ENCODE measurements at places on chromosomes 12 and 14. TPM values are rescaled to one million over a fixed set of nuclear protein-coding genes. Genes with fewer than 3 reads are reported as not detected.

- H3K4me3 ChIP-seq = no peak overlapping the region
- no peaks in the 10 kb centered on the region for H3K4me1 ChIP-seq
- peak; percentile 61 for DNase-seq
- no peak overlapping the region for H3K27ac ChIP-seq
- H3K27me3 ChIP-seq = no peaks in the 10 kb centered on the region
Observed at GRCh38 chr12:49092086-49092815, 2.4 kb downstream of the DHH start.

GRCh38 chr12:94659346-94659930, 9.1 kb upstream of the TMCC3 start:
- no peak overlapping the region for H3K27ac ChIP-seq
- no peak for DNase-seq
- no peak overlapping the region for H3K4me3 ChIP-seq
- H3K4me1 ChIP-seq = no peaks in the 10 kb centered on the region

The CLEC6A gene
- total RNA-seq = not detected

DNA sequence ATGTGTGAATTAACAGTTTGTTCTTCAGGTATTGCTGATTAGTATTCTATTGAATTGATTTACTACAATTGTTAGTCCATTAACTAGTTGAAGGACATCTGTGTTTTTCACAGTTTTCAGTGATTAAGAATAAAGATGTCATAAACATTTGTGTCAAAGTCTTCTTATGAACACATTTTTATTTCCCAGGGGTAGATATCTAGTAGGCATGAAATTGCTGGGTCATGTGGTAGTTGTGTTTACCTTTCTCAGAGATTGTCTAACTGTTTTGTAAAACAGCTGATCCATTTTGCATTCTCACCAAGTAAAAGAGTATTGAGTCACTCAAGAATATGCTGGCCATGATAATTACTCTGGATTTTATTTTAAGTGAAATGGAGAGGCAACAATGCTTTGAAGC, 1145.3 kb downstream of the FSCB start:
- H3K4me3 ChIP-seq = no peak overlapping the region
- DNase-seq = no peak
- no peak overlapping the region for H3K27ac ChIP-seq
- H3K4me1 ChIP-seq = no peaks in the 10 kb centered on the region

DNA sequence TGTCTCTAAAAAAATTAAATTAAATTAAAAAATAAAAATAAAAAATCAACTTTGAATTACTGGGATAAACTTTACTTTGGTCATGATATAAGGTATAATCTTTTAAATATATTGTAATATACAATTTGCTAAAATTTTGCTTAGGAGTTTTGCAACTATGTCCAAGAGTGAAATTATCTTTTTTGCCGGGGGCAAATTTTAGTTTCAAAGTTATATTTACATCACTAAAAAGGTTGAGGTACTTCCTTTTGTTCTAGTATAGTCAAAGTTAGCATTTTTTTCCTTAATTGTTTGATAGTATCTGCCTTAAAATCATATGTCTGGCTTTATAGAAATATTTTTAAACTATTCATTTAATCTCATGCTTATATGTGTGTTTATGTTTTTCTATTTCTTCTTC, 17.6 kb upstream of the OR10AD1 start:
- no peak for DNase-seq
- no peak overlapping the region for H3K4me3 ChIP-seq
- no peaks in the 10 kb centered on the region for H3K27me3 ChIP-seq
- no peaks in the 10 kb centered on the region for H3K36me3 ChIP-seq
- no peaks in the 10 kb centered on the region for H3K4me1 ChIP-seq

The TBX3 gene
- 6.8 TPM for total RNA-seq

Data from aorta (tissue), 5 donors.